ENCODE measurements at places on chromosomes 2 and 18.

- H3K36me3 ChIP-seq: peaks cover 93% of the 10 kb centered on the region
- no peaks in the 10 kb centered on the region for H3K4me1 ChIP-seq
- no peak for DNase-seq
- H3K27ac ChIP-seq: no peak overlapping the region
Observed at GRCh38 chr2:233845301-233846060, 8.9 kb downstream of the HJURP start.

- no peaks in the 10 kb centered on the region for H3K36me3 ChIP-seq
- no peak overlapping the region for H3K27ac ChIP-seq
- H3K27me3 ChIP-seq: peaks cover 4% of the 10 kb centered on the region
- no peak for DNase-seq
- H3K4me3 ChIP-seq: no peak overlapping the region
Observed at GRCh38 chr2:75361486-75361885, 162.2 kb upstream of the TACR1 start.

- no peaks in the 10 kb centered on the region for H3K36me3 ChIP-seq
- H3K27me3 ChIP-seq: no peaks in the 10 kb centered on the region
- no peak overlapping the region for H3K27ac ChIP-seq
- no peak for DNase-seq
- no peaks in the 10 kb centered on the region for H3K4me1 ChIP-seq
- no peak overlapping the region for H3K4me3 ChIP-seq
Observed at GRCh38 chr2:133668547-133668946, 100.3 kb upstream of the NCKAP5 start.

DNA sequence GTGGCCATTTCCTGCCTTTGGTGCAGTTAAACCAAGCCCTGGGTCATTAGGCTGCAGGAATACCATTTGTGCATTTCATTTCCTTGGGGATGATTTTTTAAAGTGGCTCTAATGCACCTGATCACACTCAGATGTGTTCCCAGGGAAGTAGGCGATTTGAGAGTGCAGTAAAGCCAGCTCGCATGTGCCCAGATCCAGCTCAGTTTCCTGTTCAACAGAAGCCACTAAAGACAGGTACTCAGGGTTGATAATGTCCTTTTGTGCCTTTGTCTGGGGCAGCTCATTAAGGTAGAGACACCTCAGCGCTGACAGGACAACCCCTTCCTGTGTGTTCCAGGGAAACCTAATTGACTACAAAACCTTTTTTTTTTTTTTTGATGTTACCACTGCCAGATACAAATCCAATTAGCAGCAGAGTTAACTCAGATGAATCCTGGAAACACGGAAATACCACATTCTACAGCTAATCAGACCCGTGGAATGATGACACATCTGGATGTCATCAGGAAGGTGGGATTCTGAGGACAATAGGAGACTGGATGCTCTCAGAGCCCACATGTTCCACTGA, 15.2 kb upstream of the CHRNA1 start:
- H3K27ac ChIP-seq: peak overlapping the region; percentile 79
- DNase-seq: no peak
- H3K4me1 ChIP-seq: peaks cover 42% of the 10 kb centered on the region
- H3K4me3 ChIP-seq: no peak overlapping the region

DNA sequence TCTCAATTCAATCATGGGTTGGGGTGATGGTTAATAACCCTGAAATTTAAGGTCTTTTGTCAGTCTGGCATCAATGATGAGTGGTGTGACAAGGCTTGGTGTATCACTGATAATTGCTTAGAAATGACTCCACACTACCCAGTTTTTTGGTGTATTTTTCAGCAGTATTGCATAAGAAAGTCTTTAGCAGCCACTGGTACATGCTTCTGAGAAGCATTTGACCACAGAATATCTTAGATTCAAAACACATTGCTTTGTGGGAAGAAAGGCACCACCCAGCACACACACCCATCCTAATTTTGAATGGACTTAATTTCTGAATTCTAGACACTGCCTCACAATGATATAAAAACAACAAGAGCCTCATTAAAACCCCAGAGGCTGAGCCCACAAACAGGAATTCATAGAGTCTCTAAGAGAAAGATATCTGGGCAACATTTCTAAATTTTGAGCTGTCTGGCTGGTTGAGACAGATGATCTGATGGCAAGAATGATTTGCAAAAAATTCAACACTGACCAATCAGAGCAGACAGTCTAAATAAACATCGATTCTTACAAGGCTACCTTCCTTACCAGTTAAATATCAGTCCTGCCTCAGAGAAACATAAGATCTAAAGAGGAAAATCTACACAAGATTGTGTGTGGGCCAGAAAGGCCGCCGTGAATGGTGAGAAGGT, 114.7 kb upstream of the CYP1B1 start:
- no peaks in the 10 kb centered on the region for H3K27me3 ChIP-seq
- no peak overlapping the region for H3K4me3 ChIP-seq

GRCh38 chr2:85244828-85245227, 83.0 kb downstream of the TGOLN2 start:
- no peaks in the 10 kb centered on the region for H3K4me1 ChIP-seq
- peaks cover 7% of the 10 kb centered on the region for H3K27me3 ChIP-seq
- no peak for DNase-seq
- H3K27ac ChIP-seq: no peak overlapping the region
- no peak overlapping the region for H3K4me3 ChIP-seq
- H3K36me3 ChIP-seq: no peaks in the 10 kb centered on the region

GRCh38 chr2:144190908-144191605, 328.9 kb downstream of the ZEB2 start:
- DNase-seq: no peak
- H3K4me3 ChIP-seq: no peak overlapping the region
- no peaks in the 10 kb centered on the region for H3K36me3 ChIP-seq
- H3K27ac ChIP-seq: no peak overlapping the region

- no peaks in the 10 kb centered on the region for H3K4me1 ChIP-seq
- H3K4me3 ChIP-seq: no peak overlapping the region
- H3K27ac ChIP-seq: no peak overlapping the region
- H3K36me3 ChIP-seq: no peaks in the 10 kb centered on the region
- DNase-seq: no peak
Observed at GRCh38 chr2:24111407-24111901, 11.7 kb downstream of the PFN4 start.

DNA sequence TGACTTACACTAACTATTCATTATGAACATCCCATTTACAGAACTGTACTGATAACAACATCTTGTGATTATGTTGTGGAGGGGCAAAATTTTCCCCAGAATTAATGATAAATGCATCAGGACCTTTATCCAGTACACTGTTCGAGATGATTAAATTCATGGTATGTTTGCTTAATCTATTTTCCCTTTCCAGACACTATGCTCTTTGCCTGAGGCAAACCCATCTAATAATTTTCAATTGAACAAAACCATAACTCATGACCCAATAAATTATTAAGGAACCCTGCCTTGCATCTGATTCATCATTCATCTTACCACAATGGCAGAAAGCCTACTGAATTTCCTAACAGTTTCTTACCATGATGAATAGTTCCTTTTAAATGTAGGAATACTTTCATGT, 385.0 kb downstream of the DSEL start:
- H3K4me3 ChIP-seq: no peak overlapping the region
- H3K36me3 ChIP-seq: no peaks in the 10 kb centered on the region
- no peaks in the 10 kb centered on the region for H3K4me1 ChIP-seq
- H3K27me3 ChIP-seq: peaks cover 3% of the 10 kb centered on the region

GRCh38 chr2:189116979-189117378, 62.6 kb downstream of the COL5A2 start:
- no peak overlapping the region for H3K27ac ChIP-seq
- peaks cover 2% of the 10 kb centered on the region for H3K4me1 ChIP-seq
- no peak overlapping the region for H3K4me3 ChIP-seq

DNA sequence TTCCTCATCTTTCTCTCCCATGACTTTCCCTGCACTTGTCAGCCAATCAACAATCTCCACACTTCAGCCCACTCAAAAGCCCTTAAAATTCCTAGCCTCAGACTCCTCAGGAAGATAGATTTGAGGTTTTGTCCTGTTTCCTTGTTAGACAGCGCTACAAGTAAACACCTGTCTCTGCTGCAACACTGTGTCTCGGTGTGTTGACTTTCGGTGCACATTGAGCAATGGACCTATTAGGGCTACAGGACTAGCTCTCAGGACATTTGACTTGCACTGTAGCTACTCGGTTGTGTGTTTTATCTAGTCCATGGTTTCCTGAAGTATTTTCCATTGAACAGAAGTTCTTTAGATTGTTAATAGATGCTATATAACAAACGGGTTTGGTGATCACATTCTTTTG, 140.9 kb upstream of the XPO1 start:
- H3K27me3 ChIP-seq: no peaks in the 10 kb centered on the region
- H3K36me3 ChIP-seq: peaks cover 19% of the 10 kb centered on the region
- H3K27ac ChIP-seq: no peak overlapping the region
- DNase-seq: no peak
- H3K4me3 ChIP-seq: no peak overlapping the region

DNA sequence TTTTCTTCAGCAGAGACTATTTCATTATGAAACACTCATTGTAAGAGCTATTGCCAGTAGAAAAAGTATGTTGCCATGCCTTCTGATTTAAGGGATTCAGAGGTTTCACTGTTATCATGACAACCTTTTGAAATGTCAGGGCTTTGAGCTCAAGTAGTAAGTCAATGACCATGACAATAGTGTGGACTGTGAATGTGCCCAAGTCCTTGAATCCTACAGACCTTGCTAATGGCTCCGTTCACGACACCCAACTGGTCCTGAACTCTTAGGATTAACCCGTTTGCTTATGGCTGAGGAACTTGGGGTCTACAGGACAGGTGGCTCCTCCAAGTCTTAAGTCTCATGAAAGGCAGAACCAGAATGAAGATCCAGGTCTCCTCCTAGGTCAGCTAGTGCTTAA, 17.6 kb upstream of the KIDINS220 start:
- no peak for DNase-seq
- H3K27me3 ChIP-seq: peaks cover 3% of the 10 kb centered on the region
- no peak overlapping the region for H3K4me3 ChIP-seq
- no peaks in the 10 kb centered on the region for H3K4me1 ChIP-seq

DNA sequence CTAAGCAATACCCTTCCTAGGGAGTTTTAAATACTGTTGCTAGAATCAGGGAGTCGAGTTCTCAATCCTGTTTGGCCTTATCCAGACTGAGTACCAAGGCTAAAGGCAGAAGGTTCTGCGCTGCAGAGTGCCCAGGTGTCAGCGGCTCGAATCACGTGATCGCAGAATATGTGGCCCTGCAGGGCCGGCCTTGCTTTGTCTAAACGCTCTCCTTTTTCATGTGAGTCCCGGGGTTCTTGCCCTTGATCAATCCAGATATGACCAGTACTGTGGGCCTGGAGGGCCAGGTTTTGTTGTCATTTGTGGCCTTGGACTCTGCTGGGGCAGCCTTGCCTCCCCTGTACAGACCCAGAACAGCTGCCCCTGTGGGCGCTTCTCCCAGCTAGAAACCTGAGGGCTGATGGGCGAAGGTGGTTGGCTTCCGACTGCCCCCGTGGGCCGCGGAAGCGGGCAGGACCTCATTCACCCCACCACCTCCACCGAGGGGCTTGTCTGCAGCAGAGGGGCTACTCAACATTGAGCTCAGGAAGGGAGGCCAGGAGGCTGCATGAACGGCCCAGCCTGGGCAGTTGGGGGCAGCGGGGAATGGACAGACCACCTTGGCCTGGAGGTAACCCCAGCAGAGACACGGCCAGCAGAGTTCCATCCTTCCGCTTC, 225.0 kb downstream of the ALPK2 start:
- no peak for DNase-seq
- H3K27me3 ChIP-seq: peaks cover 2% of the 10 kb centered on the region
- H3K4me3 ChIP-seq: no peak overlapping the region
- H3K27ac ChIP-seq: no peak overlapping the region
- no peaks in the 10 kb centered on the region for H3K36me3 ChIP-seq
- peaks cover 15% of the 10 kb centered on the region for H3K4me1 ChIP-seq

DNA sequence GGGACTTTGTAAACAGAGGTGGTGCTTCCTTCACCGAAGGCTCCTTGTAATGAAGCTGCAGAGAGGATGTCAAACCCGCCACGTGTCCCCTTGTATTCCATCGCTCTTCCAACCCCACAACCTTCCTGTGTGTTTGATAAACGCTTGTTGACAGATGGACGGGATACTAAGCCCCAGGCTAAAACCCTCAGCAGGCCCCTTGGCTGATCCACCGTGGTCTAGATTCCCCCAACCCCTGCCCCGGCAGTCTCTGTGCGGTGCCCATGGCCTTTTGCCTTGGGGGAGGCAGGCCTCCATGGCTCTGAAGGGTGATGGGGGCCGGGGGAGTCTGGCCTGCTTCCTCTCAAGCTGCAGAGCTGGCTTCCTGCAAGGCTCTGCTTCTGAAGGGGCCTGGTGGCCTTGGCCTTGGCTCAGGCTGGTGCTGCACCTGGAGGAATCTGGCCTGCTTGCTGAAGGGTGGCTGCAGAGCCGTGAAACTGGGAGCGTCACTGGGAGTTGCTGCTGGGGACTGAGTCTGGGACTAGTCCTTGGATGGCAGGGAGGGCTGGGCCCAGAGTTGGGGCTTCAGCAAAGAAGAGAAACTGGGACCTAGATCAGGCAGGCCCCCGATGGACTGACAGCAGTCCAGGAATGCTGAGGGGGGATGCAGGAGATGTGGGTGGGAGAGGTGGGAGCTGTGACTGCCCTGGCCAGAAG, 9.6 kb upstream of the NTSR2 start:
- no peak overlapping the region for H3K4me3 ChIP-seq
- H3K27ac ChIP-seq: no peak overlapping the region
- DNase-seq: no peak
- peaks cover 5% of the 10 kb centered on the region for H3K4me1 ChIP-seq
- H3K36me3 ChIP-seq: no peaks in the 10 kb centered on the region

DNA sequence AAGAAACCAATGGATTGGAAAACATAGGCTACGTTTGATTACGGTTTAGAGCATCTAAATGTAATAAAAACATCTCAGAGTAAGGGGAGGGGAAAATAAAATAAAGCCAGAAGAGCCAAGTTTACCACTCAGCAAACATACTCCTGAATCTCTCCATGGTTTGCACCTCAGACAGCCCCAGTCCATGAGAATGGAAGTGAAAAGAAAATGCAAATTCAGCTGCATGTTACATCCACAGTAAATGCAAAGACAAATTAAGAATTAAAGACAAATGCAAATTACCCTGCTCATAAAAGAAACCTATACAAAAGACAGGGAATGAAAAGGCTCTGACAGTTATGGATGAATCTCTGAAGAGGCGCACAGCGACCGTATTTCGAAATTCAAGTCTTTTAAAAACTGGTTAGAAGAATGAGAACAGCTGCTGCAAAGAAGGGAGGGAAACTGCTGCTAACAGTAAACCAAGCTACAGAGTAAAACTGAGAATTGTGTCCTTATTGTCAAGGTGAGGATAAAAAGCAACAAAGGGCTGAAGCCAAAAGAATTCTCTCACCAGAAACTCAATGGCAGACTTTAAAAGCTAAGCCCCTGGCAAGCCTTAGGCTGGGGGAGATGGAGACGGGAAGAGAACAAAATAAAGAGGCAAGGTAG, 197.9 kb upstream of the ACVR2A start:
- H3K4me3 ChIP-seq: no peak overlapping the region
- no peak for DNase-seq
- H3K36me3 ChIP-seq: no peaks in the 10 kb centered on the region
- H3K27me3 ChIP-seq: no peaks in the 10 kb centered on the region

DNA sequence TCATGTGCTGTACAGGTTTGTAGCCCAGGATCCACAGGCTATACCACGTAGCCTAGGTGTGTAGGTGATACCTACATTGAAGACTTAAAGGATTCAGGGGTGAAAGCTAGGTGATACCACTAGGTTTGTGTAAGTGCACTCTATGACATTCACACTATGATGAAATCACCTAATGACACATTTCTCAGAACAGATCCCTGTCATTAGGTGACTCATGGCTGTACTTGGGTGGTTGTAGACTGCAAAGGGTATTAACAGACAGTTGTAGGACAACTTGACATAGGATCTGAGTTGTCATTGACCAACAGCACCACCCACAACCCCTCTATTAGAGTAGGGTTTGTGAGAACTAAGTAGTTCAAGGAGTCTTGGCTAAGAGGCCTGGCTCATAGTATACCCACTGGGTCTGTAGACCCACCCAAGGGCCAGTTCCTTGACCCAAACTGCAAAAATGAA, 27.7 kb upstream of the SMCHD1 start:
- H3K36me3 ChIP-seq: peaks cover 2% of the 10 kb centered on the region
- H3K27me3 ChIP-seq: no peaks in the 10 kb centered on the region
- DNase-seq: peak; percentile 50
- H3K27ac ChIP-seq: peak overlapping the region; percentile 42
- peaks cover 24% of the 10 kb centered on the region for H3K4me1 ChIP-seq

Data from activated CD4-positive, alpha-beta memory T cell treated with anti-CD3 and anti-CD28 coated beads for 36 hours (primary cell).